ENCODE measurements at places on chromosomes 1 and 21. TPM values are rescaled to one million over a fixed set of nuclear protein-coding genes. Genes with fewer than 3 reads are reported as not detected.

F11R gene
- 25.3 TPM for total RNA-seq

SYT2 gene
- total RNA-seq, result not detected

HPDL gene
- total RNA-seq, result 12.7 TPM

KCNA10 gene
- not detected for total RNA-seq

S100A16 gene
- not detected for total RNA-seq

CYP4Z1 gene
- not detected for total RNA-seq

ACTN2 gene
- 0.17 TPM for total RNA-seq

GRCh38 chr1:24364975-24365678 lies 46.0 kb downstream of the GRHL3 start:
- H3K4me1 ChIP-seq, result peaks cover 17% of the 10 kb centered on the region
- H3K36me3 ChIP-seq, result no peaks in the 10 kb centered on the region
- DNase-seq, result peak; percentile 65
- H3K27ac ChIP-seq, result no peak overlapping the region
- H3K4me3 ChIP-seq, result no peak overlapping the region
- no peaks in the 10 kb centered on the region for H3K27me3 ChIP-seq

GRCh38 chr1:93595266-93595665 lies 86.4 kb downstream of the BCAR3 start:
- no peaks in the 10 kb centered on the region for H3K36me3 ChIP-seq
- no peak overlapping the region for H3K27ac ChIP-seq

GRCh38 chr1:74713849-74714248 lies 19.0 kb downstream of the CRYZ start:
- DNase-seq, result no peak
- H3K27me3 ChIP-seq, result no peaks in the 10 kb centered on the region
- no peak overlapping the region for H3K27ac ChIP-seq
- H3K4me3 ChIP-seq, result no peak overlapping the region

- no peak for DNase-seq
- H3K4me3 ChIP-seq, result no peak overlapping the region
- no peaks in the 10 kb centered on the region for H3K36me3 ChIP-seq
- H3K4me1 ChIP-seq, result no peaks in the 10 kb centered on the region
Measured at GRCh38 chr1:107105914-107106313, 34.9 kb upstream of the NTNG1 start.
